ENCODE measurements at places on chromosomes 16 and 17. TPM values are rescaled to one million over a fixed set of nuclear protein-coding genes. Genes with fewer than 3 reads are reported as not detected.

Gene KRT25
- not detected for total RNA-seq

GRCh38 chr16:74558873-74559272 is 48.0 kb downstream of the GLG1 start:
- H3K36me3 ChIP-seq: no peaks in the 10 kb centered on the region
- H3K4me3 ChIP-seq: no peak overlapping the region
- no peak for DNase-seq
- H3K27ac ChIP-seq: no peak overlapping the region
- no peaks in the 10 kb centered on the region for H3K27me3 ChIP-seq

- H3K4me3 ChIP-seq: peak overlapping the region; percentile 95
- H3K27me3 ChIP-seq: no peaks in the 10 kb centered on the region
- DNase-seq: no peak
- peaks cover 35% of the 10 kb centered on the region for H3K4me1 ChIP-seq
- no peak overlapping the region for H3K27ac ChIP-seq
These were observed 540 bp upstream of the RPL38 start for GRCh38 chr17:74202938-74203337.

DNA sequence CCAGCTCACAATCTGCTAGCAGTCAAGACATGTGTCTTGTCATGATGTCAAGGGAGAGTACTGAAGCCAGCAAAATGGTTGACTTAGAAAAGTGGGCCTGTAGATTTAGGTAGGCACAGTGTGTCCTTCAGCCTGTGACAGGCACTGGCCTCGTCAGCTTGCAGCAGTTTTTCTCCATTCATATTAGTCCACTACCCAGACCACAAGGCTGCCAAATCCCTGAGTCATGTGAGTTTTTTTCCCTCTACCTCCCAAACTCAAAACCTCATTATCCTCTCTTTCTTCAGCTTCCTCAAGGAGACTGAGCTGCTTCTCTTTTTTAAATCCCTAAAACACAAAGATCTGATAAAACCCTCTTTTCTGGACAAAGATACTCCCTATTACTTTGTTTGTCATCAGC is 102.6 kb upstream of the HS3ST3A1 start:
- H3K4me3 ChIP-seq: no peak overlapping the region
- DNase-seq: no peak
- H3K27ac ChIP-seq: no peak overlapping the region
- H3K27me3 ChIP-seq: peaks cover 4% of the 10 kb centered on the region
- H3K36me3 ChIP-seq: no peaks in the 10 kb centered on the region
- H3K4me1 ChIP-seq: no peaks in the 10 kb centered on the region

Gene CACNG1
- 72.5 TPM for total RNA-seq

Gene HS3ST2
- total RNA-seq: 0.22 TPM

Gene IQCK
- total RNA-seq: 9.2 TPM

DNA sequence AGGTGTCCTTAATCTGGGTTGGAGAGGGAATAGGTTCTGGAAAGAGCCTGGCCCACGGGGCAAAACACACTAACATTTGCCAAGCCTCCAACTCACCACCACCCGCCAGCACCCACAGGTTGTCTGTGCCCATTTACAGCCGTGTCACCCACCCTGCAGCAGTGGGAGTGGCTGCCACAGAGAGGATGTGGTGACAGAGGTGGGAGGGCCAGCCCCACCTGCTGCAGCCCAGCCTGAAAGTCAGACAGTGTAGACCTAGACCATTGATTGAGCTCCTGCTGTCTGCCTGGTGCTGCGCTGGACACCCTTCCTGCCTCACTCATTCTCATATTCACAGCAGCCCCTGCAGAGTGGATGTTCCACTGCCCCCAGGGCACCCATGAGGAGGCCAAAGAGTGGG is 44.7 kb downstream of the IL21R start:
- H3K27me3 ChIP-seq: peaks cover 35% of the 10 kb centered on the region
- no peak for DNase-seq
- H3K36me3 ChIP-seq: no peaks in the 10 kb centered on the region
- H3K27ac ChIP-seq: no peak overlapping the region
- H3K4me1 ChIP-seq: no peaks in the 10 kb centered on the region

Gene CDT1
- total RNA-seq: 0.17 TPM

Gene NXN
- 73.8 TPM for total RNA-seq

GRCh38 chr17:74457146-74457819 is 9.2 kb upstream of the CD300A start:
- peaks cover 32% of the 10 kb centered on the region for H3K4me1 ChIP-seq
- H3K27ac ChIP-seq: peak overlapping the region; percentile 63

DNA sequence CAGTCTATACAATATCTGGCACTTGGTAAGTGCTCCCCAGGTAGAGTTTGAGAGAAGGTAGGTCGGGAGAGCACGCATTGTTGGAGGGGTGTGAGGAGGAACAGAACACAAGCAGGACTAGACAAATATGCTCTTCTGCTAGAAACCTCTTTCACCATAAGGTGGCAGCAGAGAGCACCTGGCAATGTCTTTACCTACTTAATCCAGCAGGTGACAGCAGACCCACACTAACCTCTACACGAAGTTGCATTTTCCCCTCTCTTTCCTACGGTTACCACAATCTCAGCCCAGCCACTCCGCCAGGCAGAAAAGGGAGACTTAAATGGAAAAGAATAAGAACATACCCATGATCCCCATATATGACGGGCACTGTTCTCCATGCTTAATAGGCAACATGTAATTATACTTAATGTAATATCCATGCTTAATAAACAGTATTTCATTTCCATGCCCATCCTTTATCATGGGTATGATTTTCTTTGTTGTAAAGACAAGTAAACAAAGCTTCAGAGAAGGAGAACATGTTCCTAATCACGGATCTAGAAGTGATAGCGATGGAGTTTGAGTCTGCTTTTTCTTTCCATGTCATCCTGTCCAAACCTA is 55.1 kb upstream of the CCL2 start:
- DNase-seq: peak; percentile 58
- H3K27ac ChIP-seq: no peak overlapping the region

GRCh38 chr17:56733833-56734232 is 99.9 kb downstream of the C17orf67 start:
- H3K27ac ChIP-seq: no peak overlapping the region
- H3K4me3 ChIP-seq: no peak overlapping the region
- H3K36me3 ChIP-seq: no peaks in the 10 kb centered on the region
- peaks cover 5% of the 10 kb centered on the region for H3K27me3 ChIP-seq
- H3K4me1 ChIP-seq: no peaks in the 10 kb centered on the region
- DNase-seq: no peak

GRCh38 chr16:165539-166374 is at the start of gene HBM:
TSS of gene HBM (plus strand) at chr16:165978. CDS start at chr16:165998, 20 bp downstream.
- peaks cover 70% of the 10 kb centered on the region for H3K27me3 ChIP-seq
- H3K4me3 ChIP-seq: peak within 1 kb of the TSS; percentile 34
- no peak within 1 kb of the TSS for H3K27ac ChIP-seq
- no peak for DNase-seq

Gene SNX20
- total RNA-seq: 1.8 TPM

DNA sequence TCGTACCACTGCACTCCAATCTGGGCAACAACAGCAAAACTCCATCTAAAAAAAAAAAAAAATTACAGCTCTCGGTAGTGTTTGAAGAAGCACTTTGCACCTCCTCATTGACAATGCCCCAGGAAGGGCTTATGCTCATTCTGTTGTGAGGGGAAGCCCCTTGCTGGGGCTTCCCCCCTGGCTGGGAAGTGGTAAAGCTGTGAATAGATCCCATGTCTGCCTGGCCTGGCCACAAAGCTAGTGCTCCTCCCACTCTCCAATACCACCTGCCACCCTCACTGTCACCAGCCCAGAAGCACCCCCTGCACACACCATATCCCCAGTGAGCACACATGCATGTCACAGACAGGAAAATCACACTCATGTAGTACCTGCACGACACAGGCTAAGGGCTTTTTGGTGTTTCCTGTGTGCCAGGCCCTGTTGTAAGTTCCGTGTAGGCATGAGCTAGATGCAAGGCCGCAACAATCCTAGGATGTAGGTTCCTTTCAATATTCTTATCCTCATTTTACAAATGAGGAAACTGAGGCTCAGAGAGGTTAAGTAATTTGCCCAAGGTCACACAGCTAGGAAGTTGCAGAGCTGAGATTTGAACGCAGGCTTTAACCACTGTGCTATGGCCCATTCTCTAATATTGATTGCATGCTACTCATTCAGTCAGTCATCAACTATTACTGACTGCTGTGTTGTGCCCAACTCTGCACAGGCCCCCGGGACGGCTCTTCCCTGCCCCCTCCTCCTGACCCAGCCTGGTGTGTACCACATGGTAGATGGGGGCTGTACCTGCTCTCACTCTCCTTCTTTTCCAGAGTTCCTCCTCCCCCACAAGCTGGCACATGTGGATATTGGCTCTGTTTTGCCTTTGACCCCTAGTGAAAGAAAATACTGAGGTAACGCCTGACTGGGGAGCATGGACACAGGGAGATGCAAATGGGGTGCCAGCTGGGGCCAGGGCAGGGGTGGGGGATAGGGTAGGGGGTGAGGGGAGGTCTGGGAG is 11.9 kb upstream of the COL1A1 start:
- no peaks in the 10 kb centered on the region for H3K36me3 ChIP-seq
- no peak overlapping the region for H3K4me3 ChIP-seq
- H3K27me3 ChIP-seq: peaks cover 9% of the 10 kb centered on the region
- H3K27ac ChIP-seq: no peak overlapping the region

Gene HEATR9
- total RNA-seq: not detected

DNA sequence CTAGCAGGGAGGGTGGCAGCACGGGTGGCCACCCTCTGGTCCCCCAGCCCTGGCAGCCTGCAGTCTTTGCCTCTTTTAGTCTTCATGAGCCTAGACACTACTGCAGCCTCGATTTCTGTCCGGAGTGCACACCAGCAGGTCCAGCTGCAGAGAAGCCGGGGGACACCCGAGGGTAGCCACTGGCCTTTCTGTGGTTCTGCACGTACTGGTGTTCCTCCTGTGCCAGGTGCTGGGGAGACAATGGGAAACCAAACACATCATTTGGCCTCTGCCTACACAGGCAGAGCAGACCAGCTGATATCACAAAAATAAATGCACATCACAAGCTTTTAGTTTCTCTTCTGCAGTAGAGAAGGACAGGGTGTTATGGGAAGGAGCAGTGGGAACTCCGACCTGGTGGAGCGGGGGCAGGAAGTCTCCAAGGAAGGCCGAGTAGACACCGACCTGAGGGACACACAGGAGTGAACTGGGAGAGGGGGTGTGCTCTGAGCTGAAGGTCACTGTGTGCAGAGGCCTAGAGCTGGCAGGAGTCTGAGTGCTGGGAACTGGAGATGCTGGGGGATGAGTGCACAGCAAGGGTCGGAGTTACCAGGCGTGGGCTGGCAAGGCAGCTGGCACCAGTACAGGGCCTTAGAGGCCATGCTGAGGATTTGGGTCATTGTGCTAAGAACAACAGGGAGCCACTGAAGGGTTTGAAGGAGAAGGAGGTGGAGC is 23.1 kb downstream of the GPT2 start:
- peaks cover 61% of the 10 kb centered on the region for H3K36me3 ChIP-seq
- DNase-seq: no peak
- H3K27ac ChIP-seq: peak overlapping the region; percentile 36
- H3K27me3 ChIP-seq: no peaks in the 10 kb centered on the region
- peaks cover 7% of the 10 kb centered on the region for H3K4me1 ChIP-seq
- H3K4me3 ChIP-seq: no peak overlapping the region

- peak overlapping the region; percentile 77 for H3K27ac ChIP-seq
- no peaks in the 10 kb centered on the region for H3K36me3 ChIP-seq
- H3K4me3 ChIP-seq: peak overlapping the region; percentile 88
- H3K4me1 ChIP-seq: peaks cover 8% of the 10 kb centered on the region
These were observed 34.0 kb downstream of the NEUROD2 start for GRCh38 chr17:39573447-39574298.

Gene NAT9
- total RNA-seq: 19.4 TPM
